CD4-positive, alpha-beta T cell treated with Interferon alpha-2 for 1 hour (primary cell): ENCODE measurements at places on chromosomes 2 and 18.

- no peak for DNase-seq
These were observed at the start of gene VWC2L for GRCh38 chr2:214410918-214411554. TSS of gene VWC2L (plus strand) at chr2:214411054. CDS start at chr2:214414194, 3,140 bp downstream.

GRCh38 chr2:118122594-118123281 is 34.5 kb downstream of the INSIG2 start:
- no peak for DNase-seq

DNA sequence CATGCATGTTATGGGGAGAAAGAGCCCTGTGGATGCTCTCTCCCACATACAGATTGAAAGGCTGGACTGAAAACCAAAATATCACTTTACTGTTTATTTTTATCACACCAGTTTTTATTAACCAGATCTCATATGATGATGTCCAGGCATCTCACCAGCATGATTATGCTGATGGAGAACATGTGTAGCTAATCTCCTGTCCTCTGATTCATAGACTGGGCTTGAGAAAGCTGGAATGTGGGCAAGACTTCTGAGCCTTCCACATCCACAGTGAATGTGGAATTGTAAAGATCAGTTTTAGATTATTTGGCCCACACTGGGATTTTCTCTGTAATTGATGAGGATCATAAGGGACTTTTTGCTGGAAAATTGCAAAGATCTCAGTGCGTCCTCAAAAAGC is 137.9 kb downstream of the ICOS start:
- no peak for DNase-seq

DNA sequence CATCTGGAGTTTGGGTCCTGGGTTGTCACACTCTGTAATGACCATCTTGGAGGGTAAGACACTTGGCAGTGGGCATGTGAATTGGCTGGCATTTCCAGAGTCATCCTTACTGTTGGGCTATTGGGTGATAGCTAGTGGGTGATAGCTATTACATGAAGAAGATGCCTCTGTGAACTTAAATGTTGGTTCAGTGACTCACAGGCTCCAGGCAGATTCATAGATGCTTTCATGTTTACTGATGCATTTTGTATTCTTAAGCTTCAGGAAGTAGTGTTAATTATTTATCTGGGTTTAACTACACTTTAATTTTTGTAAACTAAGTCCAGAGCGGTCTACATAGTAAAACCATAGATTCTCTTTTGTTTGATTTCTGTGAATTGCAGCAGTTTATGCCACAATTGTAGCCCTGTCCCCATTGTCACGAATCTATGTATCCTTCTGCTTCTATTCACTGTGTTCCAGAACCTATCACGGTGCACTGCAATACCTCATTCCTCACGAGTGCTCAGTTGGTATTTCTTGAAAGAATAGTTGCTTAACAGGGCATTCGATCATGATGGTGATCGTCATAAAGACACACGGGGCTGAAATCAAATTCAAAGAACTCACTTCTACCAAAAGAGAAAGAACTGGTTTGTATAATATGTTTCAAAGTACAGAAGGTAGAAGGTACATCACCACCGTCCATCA is 79.7 kb downstream of the GBX2 start:
- no peak for DNase-seq

- peak; percentile 80 for DNase-seq
These were observed 158.2 kb downstream of the MGAT5 start for GRCh38 chr2:134411828-134412638.

GRCh38 chr18:13539050-13539449 is 187.3 kb downstream of the FAM210A start:
- DNase-seq: peak; percentile 72

DNA sequence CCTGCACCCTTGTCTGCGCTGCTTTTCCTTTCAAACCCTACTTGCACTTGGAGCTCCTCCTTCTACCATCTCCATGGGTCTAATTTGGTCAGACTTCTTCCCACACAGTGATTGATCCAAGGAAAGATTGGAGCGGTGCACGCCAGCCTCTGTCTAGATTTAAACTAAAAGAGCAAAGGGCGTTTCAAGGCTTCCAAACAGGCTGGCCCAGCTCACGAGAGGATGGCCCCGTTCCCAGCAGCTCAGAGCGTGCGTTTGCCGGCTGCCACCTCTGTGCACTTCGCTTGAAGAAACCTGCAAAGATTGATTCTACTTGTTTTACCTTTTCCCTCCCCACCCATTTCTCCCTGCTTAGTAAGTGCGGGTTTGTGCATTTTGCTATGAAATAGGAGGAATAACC is 78.8 kb upstream of the ALKAL2 start:
- no peak for DNase-seq

- no peak for DNase-seq
These were observed 15.0 kb upstream of the CTAGE1 start for GRCh38 chr18:22432657-22433137.

- DNase-seq: peak; percentile 34
These were observed 6.3 kb upstream of the NRP2 start for GRCh38 chr2:205675861-205676516.

DNA sequence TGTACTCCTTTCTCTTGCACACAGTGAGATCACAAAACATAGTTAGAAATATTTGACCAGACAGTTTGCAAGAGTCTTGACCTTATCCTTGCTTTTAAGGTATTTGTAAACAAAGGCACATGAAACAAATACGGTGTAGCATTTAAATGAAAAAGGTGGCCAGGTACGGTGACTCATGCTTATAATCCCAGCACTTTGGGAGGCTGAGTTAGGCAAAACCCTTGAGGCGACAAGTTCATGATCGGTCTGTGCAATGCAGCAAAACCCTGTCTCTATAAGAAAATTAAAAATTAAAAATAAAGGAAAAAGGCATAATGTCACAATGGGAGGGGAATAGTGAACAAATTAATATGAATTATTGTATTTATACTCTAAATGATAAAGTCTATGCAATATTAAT is 109.5 kb upstream of the PIK3C3 start:
- no peak for DNase-seq

- DNase-seq: no peak
These were observed 90.2 kb downstream of the BCL11A start for GRCh38 chr2:60463249-60463648.

DNA sequence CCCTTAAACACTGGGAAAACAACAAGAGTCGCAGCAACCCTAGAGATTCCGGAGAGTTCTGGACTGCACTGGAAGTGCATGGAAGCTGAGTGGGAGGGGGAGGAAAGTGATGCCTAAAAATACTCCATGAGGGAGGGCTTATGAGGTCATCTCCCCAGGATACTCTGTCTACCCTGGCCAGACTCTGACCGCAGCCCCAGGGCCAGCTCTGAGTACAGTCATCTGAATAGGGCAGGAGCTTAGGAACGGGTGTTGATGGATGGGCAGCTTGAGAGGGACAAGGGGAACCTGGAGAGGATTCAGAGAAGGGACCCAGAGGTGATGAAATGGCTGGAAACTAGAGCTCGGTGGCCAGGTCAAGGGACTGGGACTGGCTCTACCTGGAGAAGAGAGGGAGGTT is 79.3 kb upstream of the IGFBP5 start:
- no peak for DNase-seq

- DNase-seq: no peak
These were observed 451.1 kb upstream of the NETO1 start for GRCh38 chr18:73318739-73319479.

DNA sequence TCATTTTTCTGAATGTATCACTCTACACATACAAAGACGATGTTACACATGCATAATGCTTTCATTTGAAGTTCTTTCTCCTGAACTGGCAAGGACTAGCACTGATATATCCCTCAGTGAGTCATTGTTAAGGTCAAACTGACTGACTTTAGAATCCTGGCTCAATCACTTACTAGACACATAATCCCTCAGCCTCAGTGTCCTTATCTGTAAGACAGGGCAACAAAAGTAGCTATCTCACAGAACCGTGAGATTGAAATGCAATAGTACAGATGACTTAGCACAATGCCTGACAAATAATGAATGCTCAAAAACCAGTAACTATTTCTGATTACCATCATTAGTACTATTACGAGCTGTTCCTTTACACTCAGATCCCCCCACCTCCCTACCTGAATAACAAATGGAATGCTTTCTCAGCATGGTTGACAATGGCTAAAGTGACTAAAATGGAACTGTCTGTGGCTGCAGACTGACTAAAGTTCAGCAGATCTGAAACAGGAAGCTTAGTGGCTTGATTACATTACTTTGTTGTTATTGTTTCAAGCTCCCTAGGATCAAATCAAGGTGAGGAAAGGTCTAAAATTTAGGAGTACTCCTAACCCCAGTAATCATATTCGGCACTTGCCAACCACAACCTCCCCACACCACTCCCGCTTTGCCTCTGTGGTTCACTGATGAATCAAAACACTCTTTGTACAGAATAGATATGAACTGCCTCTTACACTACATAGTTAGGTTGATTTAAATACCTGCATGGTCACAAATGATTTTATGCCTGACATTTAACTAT is 35.8 kb upstream of the CACNB4 start:
- DNase-seq: no peak

GRCh38 chr2:72145289-72145657 is 2.4 kb downstream of the CYP26B1 start:
- DNase-seq: no peak

DNA sequence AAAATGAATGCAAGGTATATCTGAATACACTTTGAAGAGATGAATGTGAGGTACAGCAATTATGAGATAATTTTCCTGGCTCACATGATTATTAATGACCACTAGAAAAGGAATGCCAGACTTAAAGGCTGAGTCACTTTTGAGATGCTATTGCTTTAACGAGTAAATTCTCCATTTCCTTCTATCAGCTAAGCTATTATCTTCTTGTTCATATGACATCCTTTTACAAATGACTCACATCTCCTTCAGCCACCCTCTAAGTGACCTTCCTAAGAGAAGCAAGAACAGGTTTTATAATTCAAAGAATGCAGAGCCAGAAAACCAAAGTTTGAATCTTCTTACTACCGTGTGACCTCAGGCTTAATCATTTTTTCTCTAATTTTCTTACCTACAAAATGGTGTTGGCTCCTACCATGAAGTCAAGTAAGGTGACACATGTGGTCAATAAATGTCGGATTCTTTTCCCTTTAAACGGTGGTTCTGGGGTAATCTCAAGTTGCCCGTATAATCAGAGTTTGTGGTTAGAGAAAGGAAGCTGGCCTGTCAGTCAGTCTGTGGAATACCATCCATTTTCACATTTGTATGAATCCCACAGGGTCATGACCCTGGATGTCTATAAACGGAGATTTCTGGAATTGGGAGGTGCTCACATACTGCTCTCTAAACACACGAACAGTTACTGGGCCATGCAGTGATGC is 184.0 kb upstream of the PID1 start:
- DNase-seq: no peak

DNA sequence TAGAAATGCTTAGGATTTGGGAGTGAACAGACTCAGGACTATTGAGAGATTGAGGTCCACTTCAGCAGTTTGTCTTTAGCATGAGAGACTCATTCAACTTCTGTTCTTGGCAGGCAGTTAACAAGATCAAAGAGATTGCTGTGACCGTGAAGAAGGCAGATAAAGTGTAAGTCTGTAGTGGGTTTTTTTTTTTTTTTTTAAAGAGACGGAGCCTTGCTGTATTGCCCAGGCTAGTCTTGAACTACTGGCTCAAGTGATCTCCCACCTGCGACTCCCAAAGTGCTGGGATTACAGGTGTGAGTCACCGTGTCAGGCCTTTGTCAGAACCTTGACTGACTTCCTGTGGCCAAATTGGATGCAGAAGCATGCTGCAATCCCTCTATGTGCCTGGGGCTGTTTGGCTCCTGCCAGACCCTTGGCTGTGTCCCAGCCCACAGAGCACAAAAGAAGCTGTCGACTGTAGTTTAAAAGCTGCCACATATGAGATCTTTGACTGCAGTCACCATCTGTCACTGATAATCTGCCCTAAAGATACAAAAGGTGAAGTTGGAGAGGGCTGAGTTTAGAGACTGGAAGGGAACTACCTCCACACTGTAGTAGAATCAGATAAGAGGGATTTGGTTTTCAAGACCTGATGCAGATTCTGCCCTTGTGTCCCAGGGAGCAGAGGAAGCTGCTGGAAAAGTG is 9.9 kb downstream of the CCT7 start:
- DNase-seq: no peak

- DNase-seq: no peak
These were observed 15.7 kb downstream of the SPC25 start for GRCh38 chr2:168874368-168875054.

DNA sequence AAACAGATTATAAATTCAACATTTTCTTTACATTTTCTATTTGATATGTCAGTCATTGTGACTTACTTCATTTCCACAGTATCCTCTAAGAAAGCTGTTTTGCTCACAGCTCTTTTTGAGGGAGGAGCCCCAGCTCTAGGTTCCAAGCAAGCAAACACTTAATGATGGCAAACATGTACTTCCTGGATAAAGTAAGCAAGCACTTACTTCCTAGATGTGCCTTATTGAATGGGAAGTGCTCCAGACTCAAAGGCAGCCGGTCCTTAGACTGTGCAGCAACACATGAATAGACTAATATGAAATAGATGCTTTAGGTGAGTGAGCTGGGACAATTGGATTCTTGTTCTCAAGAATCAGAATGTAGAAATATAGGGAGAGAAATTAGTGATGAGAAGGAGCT is 2149.8 kb upstream of the PIK3C3 start:
- DNase-seq: no peak

DNA sequence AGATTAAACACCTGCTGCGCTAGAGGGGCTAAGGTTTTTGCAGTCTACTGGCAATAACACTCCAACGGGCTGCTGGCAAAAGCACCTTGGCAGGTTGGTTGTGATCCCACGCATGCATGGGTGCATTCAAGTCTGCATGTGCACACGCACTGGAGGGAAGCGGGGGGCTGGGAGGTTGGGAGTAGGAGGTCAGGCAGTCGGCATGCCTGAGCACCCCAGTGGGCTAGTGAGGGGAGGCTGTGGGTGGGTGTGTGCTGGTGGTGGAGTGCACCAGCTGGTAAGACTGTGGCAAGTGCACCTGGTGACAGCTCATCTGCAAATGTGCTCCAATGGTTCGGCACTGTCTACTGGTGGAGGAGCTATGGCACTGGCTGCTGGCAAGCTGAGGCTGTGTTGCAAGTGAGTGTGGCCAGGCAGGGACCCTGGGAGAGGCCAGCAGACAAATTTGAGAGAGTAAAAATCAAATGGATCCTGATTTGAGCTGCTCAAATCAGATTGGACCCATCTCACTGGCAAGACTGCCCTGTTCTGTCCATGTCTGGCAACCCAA is 460.6 kb upstream of the DSEL start:
- DNase-seq: no peak

GRCh38 chr2:29013057-29013780 is 32.1 kb downstream of the TOGARAM2 start:
- peak; percentile 11 for DNase-seq

- no peak for DNase-seq
These were observed 41.0 kb upstream of the GPR17 start for GRCh38 chr2:127604986-127605385.

- DNase-seq: peak; percentile 59
These were observed 37.6 kb upstream of the SPAG16 start for GRCh38 chr2:213246497-213247281.

- no peak for DNase-seq
These were observed 304.0 kb downstream of the MYCN start for GRCh38 chr2:16244153-16244965.

DNA sequence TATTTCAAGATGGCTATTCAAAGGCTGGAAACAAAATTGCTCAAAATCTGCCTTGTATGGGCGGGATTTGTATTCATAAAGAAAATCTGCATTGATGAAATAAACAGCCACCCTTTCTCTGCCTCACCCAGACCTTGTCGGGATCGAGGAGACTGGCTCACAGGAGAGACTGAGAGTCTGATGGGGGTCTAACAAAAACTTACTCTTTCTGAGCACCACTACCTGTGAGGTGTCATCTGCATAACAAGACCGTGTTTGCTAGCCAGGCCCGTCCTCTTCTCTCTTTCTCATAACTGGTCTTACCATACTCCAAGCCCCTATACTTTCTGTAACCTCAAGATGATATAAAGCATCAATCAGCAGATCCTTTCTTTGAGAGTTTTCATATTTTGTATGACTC is 115.6 kb downstream of the INO80D start:
- no peak for DNase-seq

- DNase-seq: peak; percentile 39
These were observed 3.1 kb downstream of the KDSR start for GRCh38 chr18:63363951-63364350.
